Neural crest cell (in vitro differentiated cells): ENCODE measurements at places on chromosomes 3 and 15. TPM values are rescaled to one million over a fixed set of nuclear protein-coding genes. Genes with fewer than 3 reads are reported as not detected.

LIPC gene
- not detected in 2 replicates for total RNA-seq

RBP2 gene
- total RNA-seq, result not detected in 2 replicates

CD200R1 gene
- not detected in 2 replicates for total RNA-seq

DNA sequence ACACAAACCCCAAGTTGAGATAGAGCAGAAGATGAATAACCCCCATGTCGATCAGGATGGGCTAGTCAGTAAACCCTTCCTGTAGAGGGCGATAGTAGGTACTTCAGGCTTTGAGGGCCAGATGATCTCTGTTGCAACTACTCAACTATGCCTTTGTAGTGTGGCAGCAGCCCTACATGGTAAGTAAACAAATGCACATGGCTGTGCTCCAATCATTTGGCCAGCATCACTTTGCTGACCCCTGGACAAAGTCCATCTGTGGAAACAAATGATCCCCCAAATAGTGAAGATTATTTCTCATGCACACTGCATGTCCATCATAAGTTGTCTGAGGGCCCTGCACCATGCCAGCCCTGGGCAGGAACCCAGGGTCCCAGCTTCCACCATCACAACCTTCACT is 402.2 kb upstream of the PROK2 start:
- DNase-seq, result no peak
- H3K36me3 ChIP-seq, result no peaks in the 10 kb centered on the region
- peaks cover 3% of the 10 kb centered on the region for H3K4me1 ChIP-seq

DNA sequence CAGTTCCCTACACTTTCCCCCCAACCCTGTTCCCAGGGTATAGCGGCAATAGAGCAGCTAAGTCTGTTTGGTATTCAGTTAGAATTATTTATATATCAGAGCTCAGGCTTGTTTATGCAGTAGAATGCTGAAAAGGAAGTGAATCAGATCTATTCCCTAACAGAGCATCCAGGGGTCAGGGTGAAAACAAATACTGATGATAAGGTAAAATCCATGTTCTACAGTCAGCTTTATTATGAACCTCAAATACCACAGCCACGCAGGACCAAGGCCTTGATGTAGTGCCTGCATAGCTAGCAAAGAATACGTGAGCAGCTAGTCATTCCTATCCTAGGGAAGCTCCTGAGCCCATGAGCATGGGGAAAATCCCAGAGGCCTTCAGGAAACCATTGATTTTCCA is 229.7 kb upstream of the ICE2 start:
- H3K27ac ChIP-seq, result no peak overlapping the region
- DNase-seq, result no peak
- no peaks in the 10 kb centered on the region for H3K27me3 ChIP-seq
- no peak overlapping the region for H3K4me3 ChIP-seq
- peaks cover 9% of the 10 kb centered on the region for H3K4me1 ChIP-seq

GRCh38 chr3:6165951-6166350 is 695.0 kb upstream of the GRM7 start:
- no peaks in the 10 kb centered on the region for H3K27me3 ChIP-seq
- H3K4me1 ChIP-seq, result peaks cover 4% of the 10 kb centered on the region
- no peak overlapping the region for H3K27ac ChIP-seq
- H3K36me3 ChIP-seq, result no peaks in the 10 kb centered on the region
- DNase-seq, result no peak
- H3K4me3 ChIP-seq, result no peak overlapping the region

- peak; percentile 16 for DNase-seq
- peak overlapping the region; percentile 14 for H3K27ac ChIP-seq
- H3K4me1 ChIP-seq, result peaks cover 50% of the 10 kb centered on the region
- no peaks in the 10 kb centered on the region for H3K36me3 ChIP-seq
- peak overlapping the region; percentile 59 for H3K4me3 ChIP-seq
These were observed 3.8 kb downstream of the VEPH1 start for GRCh38 chr3:157499342-157499963.

DNA sequence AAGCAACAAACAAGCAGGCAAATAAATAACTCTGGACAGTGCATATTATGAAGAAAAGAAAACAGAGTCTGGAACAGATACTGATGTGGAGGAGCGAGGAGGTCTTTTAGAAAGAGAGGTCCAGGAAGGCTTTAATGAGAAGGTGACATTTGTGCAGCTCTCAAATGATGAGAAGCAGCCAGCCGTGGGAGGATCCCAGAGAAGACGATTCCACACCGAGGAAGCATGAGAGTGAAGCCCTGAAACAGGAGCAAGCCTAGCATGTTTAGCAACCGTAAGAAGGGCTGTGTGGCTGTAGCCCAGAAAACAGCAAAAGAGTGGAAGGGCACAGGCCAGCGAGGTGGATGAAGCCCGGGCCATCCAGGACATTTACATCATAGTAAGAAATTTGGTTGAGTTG is 93.1 kb downstream of the RAD18 start:
- peaks cover 21% of the 10 kb centered on the region for H3K4me1 ChIP-seq
- H3K4me3 ChIP-seq, result no peak overlapping the region
- H3K36me3 ChIP-seq, result peaks cover 10% of the 10 kb centered on the region
- H3K27ac ChIP-seq, result no peak overlapping the region
- no peak for DNase-seq
- no peaks in the 10 kb centered on the region for H3K27me3 ChIP-seq

DNA sequence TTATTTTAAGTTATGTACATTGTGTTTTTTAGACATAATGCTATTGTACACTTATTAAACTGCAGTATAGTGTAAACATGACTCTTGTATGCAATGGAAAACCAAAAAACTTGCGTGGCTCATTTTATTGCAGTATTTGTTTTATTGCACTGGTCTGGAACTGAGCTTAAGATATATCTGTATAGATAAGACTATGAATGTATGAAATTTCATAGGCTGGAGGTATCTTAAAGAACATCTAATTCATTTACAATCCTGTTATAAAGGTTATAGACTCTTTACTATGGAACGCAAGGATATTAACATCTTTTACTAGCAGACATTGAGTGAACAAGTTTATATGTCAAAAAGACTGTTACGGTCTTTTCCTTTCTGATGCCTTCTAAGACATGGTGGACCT is 459.4 kb downstream of the IL5RA start:
- DNase-seq, result no peak
- no peak overlapping the region for H3K4me3 ChIP-seq
- no peak overlapping the region for H3K27ac ChIP-seq
